ENCODE measurements at places on chromosomes 2 and 18.

- peak; percentile 39 for DNase-seq
These were observed at the start of gene DTNA for GRCh38 chr18:34709750-34710441. DTNA (plus strand) TSS chr18:34710298; CDS start chr18:34755977, 45,679 bp downstream.

- no peak for DNase-seq
These were observed 90.3 kb downstream of the COX7A2L start for GRCh38 chr2:42270757-42271156.

- no peak for DNase-seq
These were observed 1176.8 kb upstream of the GYPC start for GRCh38 chr2:125479143-125479636.

DNA sequence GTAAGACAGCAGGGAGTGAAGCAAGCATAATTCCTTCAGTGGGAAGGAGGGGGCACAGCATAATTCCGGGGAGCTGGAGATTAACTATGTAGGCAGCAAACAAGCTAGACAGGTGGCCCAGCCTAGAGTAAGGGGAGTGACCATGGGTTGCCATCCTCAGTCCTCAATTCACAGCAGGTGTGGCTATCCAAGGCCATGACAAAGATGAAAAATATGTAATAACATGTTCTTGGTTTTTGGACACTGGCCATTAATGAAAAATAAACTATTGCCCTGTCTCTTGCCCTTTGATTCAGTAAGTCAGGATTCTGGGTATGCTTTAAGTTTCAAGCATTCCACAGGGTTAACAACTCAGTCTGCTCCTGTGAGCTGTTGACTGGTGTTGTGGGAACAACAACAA lies 65.0 kb downstream of the CYP1B1 start:
- DNase-seq: peak; percentile 43

- DNase-seq: peak; percentile 43
These were observed 2.5 kb downstream of the IGFBP5 start for GRCh38 chr2:216692636-216693413.

- DNase-seq: peak; percentile 71
These were observed 41.8 kb upstream of the CDC42EP3 start for GRCh38 chr2:37713258-37713700.

GRCh38 chr2:9675415-9676351 lies 44.9 kb upstream of the YWHAQ start:
- peak; percentile 82 for DNase-seq

DNA sequence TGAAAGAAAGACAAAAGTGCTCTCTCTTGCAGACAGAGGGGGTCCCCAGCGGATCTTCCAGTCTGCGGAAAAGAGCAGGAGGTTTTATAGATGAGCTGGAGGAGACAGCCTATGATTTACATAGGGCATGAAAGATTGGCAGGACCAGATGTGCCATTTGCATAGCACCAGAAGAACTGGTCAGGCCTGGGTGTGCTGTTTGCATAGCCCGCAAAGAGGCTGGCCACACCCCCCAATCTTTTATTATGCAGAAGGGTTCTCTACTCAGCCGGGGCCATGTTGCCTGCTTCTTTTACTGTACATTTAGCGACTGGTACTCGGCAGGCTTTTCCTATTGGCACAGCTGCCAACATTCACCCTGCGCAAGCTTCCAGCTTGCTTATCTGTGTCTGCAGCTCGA lies 317.6 kb downstream of the GALR1 start:
- no peak for DNase-seq

- no peak for DNase-seq
These were observed 2.1 kb downstream of the SERPINB2 start for GRCh38 chr18:63889626-63890025.

DNA sequence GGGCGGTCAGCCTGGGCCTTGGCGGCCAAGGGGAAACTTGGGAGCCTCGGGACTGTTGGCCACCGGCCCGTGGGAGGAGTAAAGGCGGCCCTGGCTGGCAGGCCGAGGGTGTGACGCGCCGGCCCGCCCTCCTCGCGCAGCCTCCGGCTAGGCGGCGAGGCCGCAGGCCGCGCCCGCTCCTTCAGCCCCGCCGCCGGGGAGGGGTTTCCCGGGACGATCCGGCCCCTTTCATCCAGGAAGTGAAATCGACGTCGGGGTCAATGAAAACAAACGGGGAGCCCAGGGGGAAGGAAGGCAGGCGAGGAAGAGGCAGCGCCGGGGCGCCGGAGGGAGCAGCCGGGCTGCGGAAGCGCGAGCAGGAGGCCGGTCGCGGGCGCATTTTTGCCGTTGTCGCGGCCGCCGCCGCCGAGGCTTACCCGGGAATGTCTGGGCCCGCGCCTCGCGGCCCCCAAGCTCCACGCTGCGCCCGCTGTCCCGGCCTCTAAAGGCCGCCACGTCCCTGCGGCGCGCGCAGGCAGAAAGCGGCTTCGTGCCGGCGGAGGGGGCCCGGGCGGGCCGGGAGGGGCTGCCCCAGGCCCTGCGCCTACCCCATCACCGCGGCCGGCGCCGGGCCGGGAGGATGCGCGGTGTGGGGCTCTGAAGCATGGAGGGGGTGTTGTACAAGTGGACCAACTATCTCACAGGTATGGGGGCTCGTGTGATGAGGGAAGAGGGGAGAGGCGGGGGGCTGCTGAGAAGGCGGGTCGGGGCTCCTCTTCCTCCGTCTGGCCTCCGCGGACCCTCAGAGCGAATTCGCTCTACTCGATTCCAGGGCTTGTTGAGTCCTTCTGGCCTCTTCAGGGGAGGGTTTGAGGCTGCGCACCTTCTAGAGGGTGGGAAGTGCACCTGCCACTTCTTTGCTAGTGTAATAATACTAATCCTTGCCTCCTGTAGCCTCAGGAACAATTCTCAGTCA lies at the start of gene PLEKHA3:
PLEKHA3 (plus strand) TSS at position 231 of the 955 bp plus-strand sequence; CDS start at position 644, 413 bp downstream.
- peak; percentile 96 for DNase-seq

GRCh38 chr2:96150007-96150640 lies 4.9 kb upstream of the DUSP2 start:
- no peak for DNase-seq

- DNase-seq: no peak
These were observed 40.2 kb downstream of the SEMA4F start for GRCh38 chr2:74694281-74694680.

- DNase-seq: peak; percentile 73
These were observed 27.1 kb downstream of the CRACDL start for GRCh38 chr2:98908931-98909316.

GRCh38 chr2:61718965-61719364 lies 134.9 kb downstream of the FAM161A start:
- no peak for DNase-seq

DNA sequence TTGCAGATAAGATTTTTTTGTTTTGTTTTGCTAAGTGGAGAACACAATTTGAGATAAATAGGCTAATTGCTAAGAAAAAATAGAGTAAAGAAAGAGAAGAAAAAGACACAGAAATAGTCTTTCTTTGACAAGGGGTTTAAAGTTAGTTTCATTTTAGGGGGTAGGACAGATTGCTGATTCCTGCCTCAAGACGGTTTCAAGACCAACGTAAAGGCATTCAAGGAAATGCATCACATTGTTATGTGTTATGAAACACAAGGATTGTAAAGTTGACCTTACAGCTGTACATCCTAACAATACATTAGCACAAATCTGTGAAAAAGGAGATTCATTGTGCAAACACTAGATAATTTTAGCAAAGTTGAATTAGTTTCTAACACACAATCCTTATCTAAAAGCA lies 22.7 kb upstream of the ETAA1 start:
- no peak for DNase-seq

GRCh38 chr2:11502740-11503292 lies 31.0 kb upstream of the GREB1 start:
- DNase-seq: peak; percentile 14

GRCh38 chr2:28949617-28950305 lies 31.3 kb upstream of the TOGARAM2 start:
- peak; percentile 7 for DNase-seq

- no peak for DNase-seq
These were observed 1.4 kb upstream of the SERTAD2 start for GRCh38 chr2:64655018-64655664.

GRCh38 chr18:28522236-28522635 lies 345.3 kb upstream of the CDH2 start:
- no peak for DNase-seq

DNA sequence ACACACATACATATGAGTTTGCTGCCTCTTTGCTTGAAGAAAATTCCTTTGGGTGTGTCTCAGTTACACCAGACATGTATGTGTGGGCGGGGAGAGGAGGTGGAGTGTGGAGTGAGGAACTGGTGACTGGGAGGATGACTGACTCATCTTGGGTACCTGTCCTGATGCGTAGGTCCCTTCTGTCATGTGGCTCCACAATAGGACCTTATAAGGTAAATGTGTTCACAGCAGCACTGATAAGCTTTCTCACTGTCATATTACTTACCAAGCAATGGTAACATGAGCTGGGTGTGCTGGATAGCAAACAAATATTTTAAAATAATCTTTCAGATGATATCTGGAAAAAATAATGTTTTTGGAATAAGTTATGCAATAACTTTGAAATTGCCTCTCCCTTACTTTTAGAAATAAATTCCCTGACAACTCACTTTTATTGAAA lies 45.1 kb downstream of the SLC9A2 start:
- peak; percentile 75 for DNase-seq

- DNase-seq: no peak
These were observed 213.7 kb upstream of the RAB6C start for GRCh38 chr2:129765678-129766351.

DNA sequence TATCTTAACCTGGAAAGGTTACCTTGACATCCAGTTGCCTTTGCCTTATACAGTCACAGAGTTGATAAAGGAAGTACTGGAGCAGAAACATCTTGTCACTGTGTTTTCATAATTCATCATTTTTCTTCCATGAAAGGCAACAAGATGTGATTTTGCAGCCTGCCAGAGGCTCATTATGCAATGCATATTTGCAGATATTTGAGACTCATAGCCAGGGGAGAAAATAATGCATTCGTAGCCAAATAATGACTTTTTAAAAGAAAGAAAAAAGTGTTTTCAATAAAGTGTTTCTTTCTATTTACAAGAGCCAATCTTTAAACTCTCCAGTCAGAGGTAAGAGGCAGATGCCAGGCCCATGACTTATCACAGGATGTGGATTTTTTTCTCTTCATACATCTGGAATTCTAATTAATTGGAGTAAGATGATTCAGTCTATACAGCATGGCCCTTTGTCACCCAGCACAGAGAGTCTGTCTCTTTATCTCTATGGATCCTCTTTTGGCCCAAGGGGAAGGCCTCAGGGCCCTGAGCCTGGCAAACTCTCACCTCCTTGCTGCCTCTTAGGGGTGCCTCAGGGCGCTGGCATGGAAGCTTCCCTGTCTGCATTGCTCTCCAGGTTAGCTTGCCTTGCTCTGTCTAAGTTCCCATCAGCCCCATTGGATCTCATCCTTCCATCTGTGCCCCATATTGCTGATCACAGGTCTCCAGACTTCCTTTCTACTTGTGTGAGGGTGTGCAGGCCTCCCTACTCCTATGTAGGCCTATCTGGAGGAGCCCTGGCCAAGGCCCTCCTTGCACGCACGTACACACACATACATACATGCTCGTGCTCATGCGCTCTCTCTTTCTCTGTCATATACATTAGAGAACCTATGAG lies 247.7 kb downstream of the TPGS2 start:
- peak; percentile 7 for DNase-seq

GRCh38 chr2:11080253-11081115 lies 74.8 kb upstream of the SLC66A3 start:
- no peak for DNase-seq

GRCh38 chr2:201084863-201085262 lies 13.1 kb downstream of the NDUFB3 start:
- no peak for DNase-seq

GRCh38 chr2:222753251-222753824 lies 81.9 kb downstream of the MOGAT1 start:
- peak; percentile 37 for DNase-seq

DNA sequence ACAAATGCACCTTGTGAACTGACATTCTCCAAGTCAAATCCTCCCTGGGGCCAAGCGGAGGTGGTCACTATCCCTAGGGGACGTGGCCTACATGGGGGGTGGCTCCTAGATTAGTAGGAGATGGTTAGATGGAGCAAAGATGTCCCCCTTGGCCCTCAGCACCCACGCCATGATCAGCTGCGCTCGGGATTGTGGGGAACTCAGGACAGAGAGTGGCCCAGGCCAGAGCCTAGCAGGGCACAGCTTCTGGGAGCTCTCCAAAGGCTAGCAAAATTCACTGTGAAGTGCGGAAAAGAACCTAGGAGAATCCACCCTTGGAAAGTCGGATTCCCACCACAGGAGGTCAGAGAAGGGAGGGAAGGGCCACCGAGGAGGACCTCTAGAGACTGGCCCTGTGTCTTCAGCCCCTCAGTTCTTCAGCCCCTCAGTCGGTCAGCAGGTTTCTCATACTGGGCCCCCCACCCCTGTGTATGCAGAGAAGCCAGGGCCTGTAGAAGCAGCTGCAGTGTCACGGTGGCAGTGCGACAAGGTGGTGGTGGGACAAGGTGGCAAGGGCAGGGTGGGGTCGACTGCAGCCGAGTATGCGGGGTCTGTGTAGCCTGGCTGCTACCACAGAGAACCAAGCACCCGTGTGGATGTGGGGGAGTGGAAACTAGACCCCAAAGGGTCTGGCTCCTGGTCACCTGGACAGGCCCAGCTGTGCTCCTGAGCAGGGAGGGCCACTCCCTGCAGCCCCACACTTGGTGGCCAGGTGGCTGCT lies 18.4 kb downstream of the GPR55 start:
- no peak for DNase-seq

DNA sequence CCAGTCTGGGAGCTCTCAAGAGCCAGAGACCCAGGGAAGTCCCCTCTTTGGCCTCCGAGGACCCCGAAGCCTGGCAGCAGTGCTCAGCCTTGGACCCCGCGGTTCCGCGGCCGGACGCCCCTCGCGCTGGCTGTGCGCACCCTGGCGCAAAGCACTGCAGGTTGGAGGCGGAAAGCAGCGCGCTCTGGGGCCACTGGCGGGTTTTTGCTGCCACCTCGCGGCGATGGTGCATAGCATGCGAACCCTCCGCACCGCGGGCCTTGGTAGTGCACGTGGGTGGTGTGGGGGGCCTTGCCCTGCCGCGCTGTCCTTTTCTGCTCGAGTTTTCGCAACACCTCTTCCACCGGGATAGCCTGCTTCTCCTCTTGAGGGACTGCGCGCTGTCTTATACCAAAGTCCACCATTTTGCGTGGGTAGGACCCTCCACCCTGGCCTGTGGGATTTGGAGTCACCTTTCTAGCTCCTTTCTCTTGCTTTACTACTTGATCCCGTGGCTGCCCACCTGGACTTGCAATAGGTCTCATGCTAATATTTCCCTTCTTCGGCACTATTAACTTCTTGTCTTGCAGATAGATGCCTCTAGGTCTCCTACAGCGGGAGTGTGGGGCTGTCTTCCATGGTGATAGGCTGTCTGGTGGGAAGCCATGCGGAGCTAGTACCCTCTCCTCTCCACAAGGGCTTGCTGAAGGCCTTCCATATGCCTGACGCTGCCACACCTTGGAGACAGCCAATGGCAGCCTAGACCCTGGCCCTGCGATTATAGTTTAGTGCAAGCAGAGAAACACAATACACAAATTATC lies 14.3 kb downstream of the SIX3 start:
- peak; percentile 56 for DNase-seq

GRCh38 chr2:20169796-20170703 lies 54.9 kb downstream of the SDC1 start:
- DNase-seq: no peak

- peak; percentile 79 for DNase-seq
These were observed at the start of gene IL1A for GRCh38 chr2:112784199-112785189. IL1A (minus strand) TSS chr2:112784493; CDS start chr2:112783770, 723 bp downstream.

Measured in NCI-H226 (cell line).